ENCODE measurements at places on chromosomes 6 and 20.

- no peak for DNase-seq
These were observed 65.2 kb downstream of the PPP1R14C start for GRCh38 chr6:150207931-150208570.

GRCh38 chr6:3593161-3593560 is 136.3 kb upstream of the SLC22A23 start:
- no peak for DNase-seq

DNA sequence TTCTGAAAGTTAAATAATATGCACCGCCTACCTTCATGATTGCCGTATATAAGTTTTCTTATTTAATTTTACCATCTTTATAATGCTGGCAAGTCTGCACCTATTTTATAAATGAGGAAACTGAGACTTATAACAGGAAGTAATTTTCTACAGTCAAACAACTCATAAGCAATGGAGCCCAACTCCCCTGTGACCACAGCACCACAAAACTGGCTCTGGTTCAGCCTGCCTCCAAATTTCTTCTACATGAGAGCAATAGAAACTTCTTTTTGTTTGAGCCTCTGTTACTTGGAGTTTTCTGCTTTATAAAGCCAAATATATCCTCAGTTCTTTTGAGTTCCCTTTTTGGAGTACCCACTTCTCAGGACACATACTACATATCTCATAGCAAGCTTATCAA is 131.1 kb upstream of the HSF2 start:
- DNase-seq = no peak

DNA sequence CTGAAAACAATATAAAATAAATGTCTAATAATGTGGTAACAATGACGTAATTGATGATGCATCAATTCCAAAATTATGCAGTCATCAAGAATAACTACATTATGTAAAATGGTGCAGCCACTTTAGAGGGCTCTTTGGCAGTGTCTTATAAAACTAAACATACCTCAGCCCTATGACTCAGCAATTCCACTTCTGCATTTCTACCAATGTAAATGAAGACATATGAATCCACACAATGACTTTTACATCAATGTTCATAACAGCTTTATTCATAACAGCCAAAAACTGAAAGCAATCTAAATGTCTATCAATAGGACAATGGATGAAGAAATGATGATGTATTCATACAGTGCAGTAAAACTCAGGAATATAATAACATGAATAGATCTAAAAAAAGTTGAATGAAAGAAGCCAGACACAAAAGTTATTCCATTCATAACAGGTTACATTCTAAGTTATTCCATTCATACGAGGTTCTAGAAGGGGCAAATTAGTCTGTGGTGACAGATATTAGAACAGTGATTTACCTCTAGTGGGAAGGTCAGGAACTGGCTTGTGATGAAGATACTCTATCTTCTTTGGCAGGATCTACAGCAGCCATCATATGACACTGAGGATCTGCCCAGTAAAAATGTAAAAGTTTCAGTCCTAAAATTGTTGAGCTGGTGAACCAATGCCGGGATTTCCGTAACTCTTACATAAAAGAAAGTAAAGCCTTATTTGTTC is 396.1 kb downstream of the PLCB1 start:
- peak; percentile 10 for DNase-seq

DNA sequence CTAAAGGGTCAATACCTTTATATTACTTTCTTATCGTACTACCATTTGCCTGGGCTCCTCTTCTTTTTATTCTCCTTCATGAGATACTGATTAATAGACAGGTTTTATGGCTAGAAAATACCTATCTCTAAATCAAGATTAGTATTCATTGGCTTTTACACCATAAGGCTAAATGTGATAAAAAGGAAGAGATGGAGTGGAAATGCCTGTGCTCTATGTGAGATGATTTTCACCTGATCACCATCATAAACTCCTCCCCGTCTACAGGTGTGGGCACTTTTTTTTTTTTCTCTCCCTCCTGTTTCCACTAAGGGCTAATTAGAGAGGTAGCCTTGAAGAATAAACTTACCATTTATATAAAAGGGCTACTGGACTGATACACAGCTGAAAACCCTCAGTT is at the start of gene GLYATL3:
Gene GLYATL3, plus strand, starts transcription at position 301 of the 400 bp plus-strand sequence. CDS start 12,068 bp downstream, outside the sequence.
- DNase-seq = no peak

- DNase-seq = no peak
These were observed 28.0 kb upstream of the TULP4 start for GRCh38 chr6:158284007-158284875.

DNA sequence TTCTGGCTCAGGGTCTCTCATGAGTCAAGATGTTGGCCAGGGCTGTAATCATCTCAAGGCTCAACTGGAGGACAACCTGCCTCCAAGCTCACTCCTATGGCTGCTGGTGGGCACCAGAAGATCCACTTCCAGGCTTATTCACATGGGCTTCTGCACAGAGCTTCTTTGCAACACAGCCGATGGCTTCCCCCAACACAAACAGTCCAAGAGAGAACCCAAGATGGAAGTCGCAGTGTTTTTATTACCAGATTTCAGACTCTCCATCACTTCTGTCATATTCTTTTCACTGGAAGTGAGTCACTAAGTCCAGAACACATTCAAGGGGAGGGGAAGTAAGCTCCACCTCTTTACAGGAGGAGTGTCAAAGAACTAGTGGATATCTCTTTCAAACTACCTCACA is 75.5 kb downstream of the CD164 start:
- DNase-seq = no peak

DNA sequence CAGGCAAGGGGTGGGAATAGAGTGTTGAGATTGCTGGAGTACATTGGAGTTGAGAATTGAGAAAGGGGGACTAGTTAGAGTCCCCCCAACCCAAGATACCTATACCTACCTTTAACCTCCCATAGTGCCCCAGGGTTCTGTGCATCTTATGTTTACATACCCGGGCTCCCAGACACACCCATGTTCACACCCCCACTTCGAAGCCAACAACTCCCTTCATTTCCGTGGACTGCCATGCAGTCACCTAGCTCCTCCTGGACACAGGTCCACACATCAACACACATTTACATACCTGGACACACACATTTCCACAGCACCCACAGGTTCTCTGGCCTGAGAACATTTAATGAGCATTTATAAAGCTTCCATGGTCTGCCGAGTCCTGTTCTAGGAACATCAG is 5.1 kb downstream of the TMEM63B start:
- DNase-seq = no peak
